ENCODE measurements at places on chromosomes 13 and 19.
A peak's percentile ranks its signal among the peaks of the same experiment; 100 is the strongest.

- no peak for DNase-seq
Measured at GRCh38 chr13:108033800-108034707, 181.3 kb downstream of the LIG4 start.

- DNase-seq: no peak
Measured at GRCh38 chr19:30066781-30067759, 125.0 kb downstream of the URI1 start.

GRCh38 chr13:46106839-46107371 lies 2.1 kb upstream of the CPB2 start:
- DNase-seq: no peak

GRCh38 chr19:17264641-17264979 lies at the start of gene USHBP1:
Gene USHBP1, minus strand, starts transcription at chr19:17264745. Its CDS starts 446 bp downstream, at chr19:17264299.
- DNase-seq: no peak

DNA sequence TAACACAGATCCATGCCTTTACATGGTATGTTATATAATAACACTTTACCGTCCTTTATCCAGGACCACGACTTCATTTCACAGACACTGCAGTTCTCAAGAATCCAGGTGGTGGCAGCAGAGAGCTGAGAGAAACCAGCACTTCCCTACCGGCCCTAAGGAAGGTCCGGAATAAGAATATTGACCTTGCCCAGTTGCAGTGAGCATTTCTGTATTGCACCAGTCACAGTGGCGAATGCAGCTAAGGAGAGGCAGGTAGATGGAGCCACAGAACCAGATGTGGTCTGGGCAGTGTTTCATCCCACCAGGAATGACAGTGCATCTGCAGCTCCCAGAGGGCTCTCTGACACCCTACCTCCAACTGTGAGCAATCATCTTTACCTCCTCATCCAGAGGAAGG lies 44.6 kb downstream of the ZNF787 start:
- DNase-seq: peak; percentile 56

DNA sequence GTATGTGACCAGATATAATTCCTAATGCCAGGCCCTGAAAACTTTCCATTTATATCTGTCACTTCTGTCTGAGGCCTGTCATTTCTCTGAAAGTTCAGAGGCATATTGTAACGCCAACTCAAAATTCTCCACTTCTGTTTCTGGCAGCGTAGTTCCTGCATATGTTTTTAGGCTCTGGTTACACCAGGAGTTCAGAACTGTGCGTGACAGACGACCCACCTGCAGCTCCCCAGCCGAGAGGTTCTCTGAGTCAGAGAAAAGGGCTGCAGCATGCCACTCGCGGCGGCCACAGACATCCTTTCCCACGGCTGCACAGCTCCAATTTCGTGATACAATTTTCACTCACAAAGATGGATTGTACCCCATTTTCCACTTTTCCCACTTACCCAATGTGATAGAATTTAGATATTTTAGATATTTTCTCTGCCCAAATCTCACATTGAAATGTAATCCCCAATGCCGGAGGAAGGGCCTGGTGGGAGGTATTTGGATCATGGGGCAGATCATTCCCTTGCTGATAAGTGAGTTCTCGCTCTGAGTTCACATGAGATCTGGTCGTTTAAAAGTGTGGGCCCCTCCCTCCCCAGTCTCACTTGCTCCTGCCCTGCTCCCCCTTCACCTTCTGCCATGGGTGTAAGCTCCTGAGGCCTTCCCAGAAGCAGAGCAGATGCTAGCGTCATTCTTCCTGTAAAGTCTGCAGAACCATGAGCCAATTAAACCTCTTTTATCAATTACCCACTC lies 308.1 kb downstream of the LIG4 start:
- no peak for DNase-seq

GRCh38 chr13:54879036-54879435 lies 1850.4 kb downstream of the OLFM4 start:
- no peak for DNase-seq

GRCh38 chr19:32387701-32388392 lies 17.7 kb upstream of the DPY19L3 start:
- DNase-seq: no peak

GRCh38 chr19:31255174-31255799 lies 93.9 kb downstream of the TSHZ3 start:
- DNase-seq: no peak

GRCh38 chr13:66860878-66861417 lies 369.2 kb downstream of the PCDH9 start:
- no peak for DNase-seq

DNA sequence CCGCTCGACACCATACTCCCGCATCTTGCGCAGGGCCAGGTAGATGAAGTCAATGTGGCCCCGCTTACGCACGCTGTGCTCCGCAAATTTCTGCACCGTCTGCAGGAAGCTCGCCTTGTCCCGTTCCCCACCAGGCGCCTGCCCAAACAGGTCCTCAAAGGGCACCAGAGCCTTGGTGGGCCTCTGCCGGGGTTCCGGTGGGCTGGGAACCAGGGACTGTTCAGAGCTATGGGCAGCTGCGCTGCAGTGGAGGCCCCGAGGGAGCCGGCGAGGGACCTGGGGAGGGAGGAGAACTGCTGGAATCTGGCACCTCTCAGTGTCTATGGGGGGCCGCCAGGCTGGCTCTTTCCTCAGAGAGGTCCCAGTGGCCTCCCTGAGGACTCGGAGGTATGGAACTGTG lies 8.3 kb upstream of the ZNF653 start:
- DNase-seq: no peak

- DNase-seq: no peak
Measured at GRCh38 chr19:38455031-38455430, 21.5 kb downstream of the RYR1 start.

GRCh38 chr13:38042771-38043170 lies 173.2 kb upstream of the TRPC4 start:
- no peak for DNase-seq

GRCh38 chr19:13905634-13906520 lies at the start of the genes BRME1 and CC2D1A:
Gene BRME1, minus strand, starts transcription at chr19:13906117. Its CDS starts 1,225 bp downstream, at chr19:13904892.
Gene CC2D1A, plus strand, starts transcription at chr19:13906201. Its CDS starts 241 bp downstream, at chr19:13906442.
- peak; percentile 98 for DNase-seq

GRCh38 chr13:98686270-98686669 lies 66.2 kb downstream of the SLC15A1 start:
- no peak for DNase-seq

DNA sequence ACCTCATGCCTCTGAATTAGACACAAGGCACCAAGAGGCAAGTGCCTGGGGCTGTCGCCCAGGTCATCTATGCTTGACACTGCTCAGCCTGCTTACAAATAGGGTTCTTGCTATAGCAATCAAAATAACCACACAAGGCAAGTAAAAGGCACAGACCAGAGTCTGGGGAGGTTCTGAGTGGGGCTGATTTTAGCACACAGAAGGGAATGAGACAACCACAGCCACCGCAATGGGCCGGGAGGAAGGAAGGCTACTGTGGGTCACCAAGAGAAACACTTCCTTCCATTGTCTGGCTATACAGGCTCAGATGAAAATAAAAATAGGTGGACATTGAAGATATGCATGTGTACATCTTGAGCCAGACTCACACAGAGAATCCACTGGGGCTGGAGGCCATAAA lies 159.1 kb downstream of the DLEU7 start:
- DNase-seq: no peak

DNA sequence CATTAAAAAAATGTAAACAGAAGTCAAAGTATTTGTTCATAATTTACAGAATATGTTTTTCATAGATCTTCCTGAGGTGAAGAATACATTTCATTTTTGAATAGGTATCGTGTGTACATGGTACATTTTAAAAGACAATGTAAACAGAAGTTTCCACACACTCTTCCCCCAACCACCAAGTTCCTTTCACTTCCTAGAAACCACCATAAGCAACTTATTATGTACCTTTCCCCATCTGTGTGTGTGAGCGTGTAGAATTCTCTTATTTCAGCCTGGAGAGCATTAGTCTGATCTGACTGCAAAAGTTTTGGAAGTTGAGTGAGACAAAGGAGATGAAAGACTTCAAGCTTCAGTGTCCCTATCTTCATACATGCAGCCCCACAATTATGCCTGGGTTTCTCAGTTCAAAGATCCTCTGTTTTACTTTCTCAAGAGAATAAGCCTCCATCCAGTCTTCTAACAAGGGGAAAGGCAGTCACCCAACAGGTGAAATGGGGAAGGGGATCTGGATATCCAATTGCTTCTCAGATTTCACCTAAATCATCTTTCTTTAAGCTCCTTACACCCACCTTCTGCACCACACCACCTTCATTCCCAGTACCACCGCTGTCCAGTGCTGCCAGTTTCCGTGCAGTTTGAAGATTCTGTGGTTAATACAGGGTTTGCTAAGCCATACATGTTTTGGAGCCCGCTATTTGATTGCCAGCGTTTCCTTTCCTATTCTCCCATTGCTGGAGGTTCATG lies 2.1 kb downstream of the TEX30 start:
- no peak for DNase-seq

DNA sequence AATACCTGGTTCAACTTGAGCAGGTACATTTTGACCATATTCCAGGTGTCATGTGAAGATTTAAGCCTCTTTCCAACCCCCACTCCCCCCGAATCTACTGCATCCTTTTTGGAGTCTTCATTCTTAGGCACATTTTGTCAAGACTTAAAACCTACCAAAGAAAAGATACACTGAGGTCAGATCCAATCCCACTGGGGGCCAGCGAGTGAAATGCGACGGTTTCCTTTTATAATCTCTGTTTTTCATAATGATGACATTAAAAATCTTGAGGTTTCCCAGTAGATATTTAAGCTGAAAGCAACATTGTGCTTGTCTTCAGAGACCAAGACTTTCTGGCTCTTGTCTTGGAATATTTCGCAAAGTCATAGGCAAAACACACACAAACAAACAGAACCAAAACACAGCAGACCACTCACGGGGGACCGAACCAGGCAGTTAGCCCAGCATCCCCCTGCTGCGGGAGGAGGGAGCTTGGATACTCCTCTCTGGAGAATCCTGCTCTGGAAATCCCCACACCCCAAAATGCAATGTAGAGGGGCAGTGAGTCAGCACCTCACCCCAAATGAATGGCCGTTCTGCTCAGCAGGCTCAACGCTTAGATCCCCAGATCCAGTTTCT lies 506 bp upstream of the GAS6 start:
- DNase-seq: no peak

DNA sequence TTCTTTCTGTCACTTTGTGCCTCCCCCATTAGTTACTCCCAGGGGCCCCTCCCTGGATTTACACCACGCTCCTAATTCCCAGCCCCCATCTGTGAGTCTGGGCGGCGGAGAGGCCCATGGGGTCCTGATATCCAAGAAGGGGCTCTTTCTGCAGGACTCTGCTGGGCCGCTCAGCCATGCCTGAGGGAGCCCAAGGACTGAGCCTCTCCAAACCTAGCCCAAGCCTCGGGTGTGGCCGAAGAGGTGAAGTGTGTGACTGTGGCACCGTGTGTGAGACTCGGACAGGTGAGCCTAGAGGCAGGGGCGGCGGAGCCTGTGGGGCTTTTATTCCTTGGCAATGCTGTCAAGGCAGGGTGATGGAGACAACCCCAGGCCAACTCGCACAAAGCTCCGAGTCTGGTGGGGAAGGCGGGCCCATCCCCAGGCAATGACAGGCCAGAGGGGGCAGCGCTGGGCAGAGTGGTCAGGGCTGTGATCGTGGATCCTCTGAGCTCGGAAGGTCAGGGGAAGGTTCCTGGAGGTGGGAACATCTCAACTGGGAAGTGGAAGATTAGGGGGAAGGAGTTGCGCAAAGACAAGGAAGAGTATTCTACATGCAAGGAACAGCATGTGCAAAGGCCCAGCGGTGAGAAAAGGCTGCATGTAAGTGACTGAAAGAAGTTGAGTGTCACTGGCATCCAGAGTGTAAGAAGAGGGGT lies 1.6 kb downstream of the PLEKHG2 start:
- no peak for DNase-seq

DNA sequence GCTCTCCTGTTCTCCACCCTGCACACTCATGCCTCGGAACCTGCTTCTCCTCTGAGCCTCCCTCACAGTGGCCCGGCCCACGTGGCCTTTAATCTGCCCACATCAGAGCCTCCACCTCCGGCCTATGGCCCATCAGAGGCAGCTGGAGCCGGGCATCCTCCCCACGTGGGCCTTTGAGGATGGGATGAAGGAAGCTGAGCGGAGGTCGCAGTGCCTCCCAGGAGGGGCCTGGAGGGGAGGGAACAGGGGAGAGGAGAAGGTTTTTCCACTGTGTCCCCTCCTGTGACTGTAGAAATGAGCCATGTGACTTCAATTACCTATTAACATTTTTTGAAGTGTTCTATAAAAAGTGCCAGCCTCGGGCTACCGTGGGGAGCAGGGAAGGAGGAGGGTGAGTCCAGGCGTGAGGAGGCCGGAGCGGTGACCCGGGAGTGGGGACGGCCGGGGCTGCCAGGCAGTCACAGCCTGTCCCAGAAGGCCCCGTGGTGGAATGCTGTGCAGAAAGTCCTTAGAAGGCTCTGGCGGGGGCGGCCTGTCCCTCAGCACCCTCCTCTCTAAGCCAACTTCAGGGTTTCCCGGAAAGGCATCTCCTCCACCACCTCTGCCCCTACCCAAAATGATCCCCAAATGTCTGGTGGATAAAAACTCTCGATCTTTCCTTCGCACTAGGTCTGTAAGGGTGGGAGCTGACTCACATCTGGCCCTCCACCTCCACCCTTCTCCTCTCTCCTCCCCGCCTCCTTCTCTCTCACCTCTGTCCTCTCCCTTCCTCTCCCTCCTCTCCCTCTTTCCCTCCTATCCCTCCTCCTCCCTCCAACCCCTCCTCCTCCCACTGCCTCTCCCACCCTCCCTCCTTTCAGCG lies 24.8 kb upstream of the SLC1A5 start:
- DNase-seq: no peak

DNA sequence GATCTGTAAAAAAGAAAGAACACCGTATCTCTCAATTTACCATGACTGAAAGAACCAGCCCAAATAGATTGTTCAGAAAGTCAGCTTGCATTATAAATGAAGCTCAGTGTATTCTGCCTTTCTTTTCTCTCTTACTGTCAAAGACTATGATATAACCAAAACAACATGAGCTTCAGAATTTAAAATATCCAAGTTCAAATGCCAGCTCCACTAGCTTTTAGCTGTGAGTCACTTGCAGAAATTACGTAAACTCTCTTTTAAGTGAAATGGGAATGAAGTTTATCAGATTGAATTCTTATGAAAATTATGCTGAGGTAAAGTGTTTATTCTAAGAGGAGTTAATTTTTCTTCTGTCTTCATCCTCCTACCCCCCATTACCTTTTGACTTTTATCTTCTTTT lies 20.0 kb upstream of the POSTN start:
- DNase-seq: no peak
